Activated CD8-positive, alpha-beta memory T cell treated with anti-CD3 and anti-CD28 coated beads, Interleukin-2, amount 10 ng/mL, durations not matched to agents 7 days and 5 days (primary cell): ENCODE measurements at places on chromosomes 3 and 15. TPM values are rescaled to one million over a fixed set of nuclear protein-coding genes. Genes with fewer than 3 reads are reported as not detected.
A peak's percentile ranks its signal among the peaks of the same experiment; 100 is the strongest.

DNA sequence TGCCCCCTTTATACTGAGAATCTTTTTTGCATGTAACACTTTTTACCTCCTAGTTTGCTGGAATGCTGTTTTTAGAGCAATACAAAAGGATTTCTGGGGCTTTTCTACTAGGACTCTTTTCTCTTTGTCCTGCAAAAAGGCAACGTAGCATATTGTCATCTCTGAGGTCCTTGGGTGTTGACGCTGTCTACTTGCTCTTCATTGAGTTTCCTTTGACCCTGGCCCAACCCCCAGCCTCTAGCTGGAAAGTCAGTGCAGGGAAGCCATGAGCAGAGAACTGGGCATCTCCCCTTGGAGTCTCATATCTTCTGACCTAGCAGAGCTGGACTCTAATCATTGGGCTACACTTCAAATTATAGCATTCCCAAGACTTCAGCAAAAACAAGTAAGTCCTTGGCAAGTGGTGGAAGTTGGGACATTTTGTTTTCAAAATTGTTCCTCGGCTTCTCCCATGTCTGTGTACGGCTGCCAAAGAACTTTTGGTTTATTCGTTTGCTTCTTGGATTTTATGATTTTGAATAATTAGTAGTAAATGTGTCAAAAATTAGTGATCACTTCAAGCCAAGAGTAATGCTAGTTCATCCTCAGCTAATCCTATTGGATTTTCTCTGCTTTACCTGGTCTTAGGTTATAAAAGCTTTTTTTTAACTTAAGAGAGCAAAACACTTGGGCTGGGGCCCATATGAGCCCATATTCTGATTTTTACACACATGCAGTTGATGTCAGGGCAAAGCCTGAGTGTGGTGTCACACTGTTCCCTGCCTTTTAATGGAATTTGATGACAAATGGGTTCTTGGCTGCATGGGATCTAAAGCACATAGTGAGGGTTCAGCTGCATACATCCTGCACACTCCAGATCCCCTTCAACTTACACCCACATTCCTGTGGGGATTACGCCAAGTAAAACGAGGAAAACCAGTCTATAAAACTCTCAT is 419.5 kb upstream of the C2CD4B start:
- DNase-seq, result no peak

DNA sequence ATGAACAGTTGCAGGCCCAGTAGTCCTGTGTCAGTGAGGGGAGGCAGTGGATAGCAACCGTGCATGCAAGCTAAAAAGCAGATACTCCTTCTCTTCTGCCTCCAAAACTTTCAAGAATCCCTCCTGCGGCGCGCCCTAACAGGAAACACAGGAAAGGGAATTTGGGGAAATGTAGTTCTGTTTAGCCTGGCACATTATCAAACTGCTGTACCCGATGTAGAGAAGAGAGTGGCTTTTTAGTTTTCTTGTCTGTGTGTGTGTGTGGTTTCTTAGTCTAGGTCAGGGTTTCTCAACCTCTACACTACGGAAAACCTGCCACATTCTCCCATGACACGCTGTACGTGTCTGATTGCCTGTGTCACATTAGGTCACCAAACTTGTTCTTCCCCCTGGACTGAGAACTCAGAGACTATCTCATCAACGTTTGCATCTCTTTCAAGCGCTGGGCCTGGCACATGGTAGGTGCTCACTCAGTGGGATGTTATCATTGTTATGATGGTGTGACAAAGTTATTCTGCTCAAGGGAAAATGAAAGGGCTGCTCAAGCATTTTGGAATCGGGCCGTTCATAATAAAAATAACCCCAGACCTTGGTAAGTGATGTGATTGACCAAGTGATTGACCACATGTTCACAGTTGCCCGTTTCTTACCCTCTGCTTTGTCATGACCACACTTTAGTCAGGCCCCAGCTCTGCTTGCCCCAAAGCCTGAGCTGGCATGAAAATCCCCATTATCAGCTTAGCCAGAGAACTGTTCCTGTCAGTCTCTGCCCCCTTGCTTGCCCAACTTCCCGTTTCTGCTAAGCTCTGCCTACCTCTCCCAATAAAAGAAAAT is 33.2 kb downstream of the TM4SF4 start:
- DNase-seq, result no peak

DNA sequence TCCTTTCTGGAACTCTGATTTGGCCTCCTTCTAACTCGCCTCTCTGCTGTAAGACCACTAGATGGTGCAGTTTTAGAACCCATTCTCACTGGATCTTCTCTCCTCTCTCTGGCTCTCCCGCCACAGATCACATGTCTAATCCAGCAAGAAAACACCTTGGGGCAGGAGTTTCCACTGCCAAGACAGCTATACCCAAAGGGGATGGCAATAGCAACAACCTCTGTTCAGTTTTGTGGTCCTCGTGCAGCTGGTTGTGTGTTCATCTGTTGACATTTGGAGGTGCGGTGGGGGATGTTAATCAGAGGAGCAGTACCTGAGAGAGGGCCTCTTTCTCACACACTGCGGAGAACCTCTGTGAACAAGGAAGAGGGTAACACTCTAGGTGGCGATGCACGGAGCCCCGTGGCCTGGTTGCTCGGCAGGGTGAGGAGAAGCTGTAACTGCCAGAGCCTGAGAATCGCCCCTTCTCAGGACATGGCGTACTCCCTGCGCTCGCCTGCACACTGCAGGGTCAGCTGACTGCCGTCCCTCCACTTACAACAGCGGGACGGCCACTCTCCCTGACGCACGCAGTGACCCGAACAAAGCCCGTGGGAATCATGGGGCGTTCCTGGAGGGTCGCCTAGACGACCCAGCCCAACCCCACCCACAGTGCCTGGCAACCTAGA is at the start of gene TEX55:
TSS of gene TEX55 (plus strand) at position 666 of the 668 bp plus-strand sequence. CDS start 25 bp downstream, outside the sequence.
- no peak for DNase-seq

DNA sequence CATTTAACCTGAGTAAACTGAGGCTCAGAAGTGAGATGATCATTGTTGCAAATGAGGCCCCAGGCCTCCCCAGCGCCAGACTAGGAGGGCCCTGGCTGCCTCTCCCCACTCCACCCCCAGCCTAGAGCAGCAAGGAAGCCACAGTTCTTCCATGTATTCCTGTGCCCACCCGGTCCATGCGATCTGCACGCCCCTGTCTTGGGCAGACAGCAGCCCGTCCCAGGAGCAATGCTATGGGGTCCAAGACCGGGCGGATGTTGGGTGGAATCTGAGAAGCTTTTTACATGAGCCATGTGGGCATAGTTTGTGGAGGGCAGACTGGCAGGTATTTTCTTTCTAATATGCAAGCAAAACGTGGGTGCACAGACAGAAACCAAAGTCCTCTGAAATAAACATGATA is 15.1 kb downstream of the SH2D7 start:
- no peak for DNase-seq

DNA sequence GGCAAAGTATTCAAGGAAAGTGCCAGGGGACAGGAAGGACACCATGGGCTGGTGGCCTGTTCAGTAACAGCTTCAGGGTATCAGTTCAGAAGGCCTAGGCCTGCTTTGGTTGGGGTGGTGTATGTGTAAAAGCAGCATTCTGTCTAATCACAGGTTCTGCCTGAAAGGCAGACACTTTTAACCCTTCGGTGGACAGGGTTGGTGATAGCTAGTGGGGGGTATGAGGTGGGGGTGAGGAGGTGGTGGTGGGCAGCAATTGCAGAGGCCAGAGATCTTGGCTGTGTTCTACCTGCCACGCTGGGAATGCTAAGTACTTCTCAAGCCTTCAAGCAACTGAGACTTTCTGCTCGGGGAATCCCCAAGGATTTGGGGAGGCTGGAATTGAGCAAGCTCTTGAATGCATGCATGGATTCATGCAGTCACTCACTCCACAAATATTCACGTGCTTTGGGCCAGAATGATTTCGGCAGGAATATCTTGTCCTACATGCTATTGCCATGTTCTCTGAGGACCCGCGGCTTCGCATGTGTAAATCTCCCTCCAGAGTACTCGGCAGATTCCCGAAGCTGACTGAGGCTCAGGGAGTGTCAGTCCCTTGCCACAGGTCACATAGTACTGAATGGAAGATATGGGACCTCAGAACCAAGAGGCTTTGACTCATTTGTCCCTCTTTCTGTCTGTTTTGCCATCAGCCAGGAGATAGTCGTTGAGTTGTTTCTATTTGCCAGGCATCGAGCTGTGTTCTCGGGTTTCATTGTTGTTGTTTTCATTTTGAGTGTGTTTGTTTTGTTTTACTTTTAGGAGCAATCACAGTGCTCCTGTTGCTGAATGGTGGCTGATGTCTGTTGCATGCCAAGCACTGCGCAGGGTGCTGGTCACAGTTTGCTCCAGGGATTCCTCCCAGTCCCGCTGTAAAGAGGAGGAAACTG is 65.5 kb downstream of the SMAD3 start:
- no peak for DNase-seq

DNA sequence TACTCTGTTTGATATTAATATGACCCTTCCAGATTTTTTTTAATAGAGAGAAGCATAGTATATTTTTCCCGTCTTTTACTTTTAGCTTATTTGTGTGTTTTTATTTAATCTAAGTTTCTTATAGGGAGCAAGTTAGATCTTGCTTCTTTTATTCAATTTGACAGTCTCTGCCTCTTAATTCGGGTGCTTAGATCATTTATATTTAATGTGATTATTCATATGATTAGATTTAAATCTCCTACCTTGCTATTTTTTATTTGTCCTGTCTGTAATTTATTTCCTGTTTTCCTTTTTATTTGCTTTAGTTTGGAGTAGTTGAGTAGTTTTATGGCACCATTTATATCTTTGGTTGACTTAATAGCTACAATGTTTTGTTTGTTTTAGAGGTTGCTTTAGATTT is 66.1 kb downstream of the GJD2 start:
- DNase-seq, result no peak

GRCh38 chr3:120162400-120162799 is 68.2 kb upstream of the GSK3B start:
- no peak for DNase-seq

GRCh38 chr3:46135475-46135874 is 72.6 kb downstream of the CCR1 start:
- peak; percentile 76 for DNase-seq

- no peak for DNase-seq
These were observed 557.1 kb upstream of the CBLB start for GRCh38 chr3:106425916-106426315.

The GABRG3 gene
- not detected for total RNA-seq

DNA sequence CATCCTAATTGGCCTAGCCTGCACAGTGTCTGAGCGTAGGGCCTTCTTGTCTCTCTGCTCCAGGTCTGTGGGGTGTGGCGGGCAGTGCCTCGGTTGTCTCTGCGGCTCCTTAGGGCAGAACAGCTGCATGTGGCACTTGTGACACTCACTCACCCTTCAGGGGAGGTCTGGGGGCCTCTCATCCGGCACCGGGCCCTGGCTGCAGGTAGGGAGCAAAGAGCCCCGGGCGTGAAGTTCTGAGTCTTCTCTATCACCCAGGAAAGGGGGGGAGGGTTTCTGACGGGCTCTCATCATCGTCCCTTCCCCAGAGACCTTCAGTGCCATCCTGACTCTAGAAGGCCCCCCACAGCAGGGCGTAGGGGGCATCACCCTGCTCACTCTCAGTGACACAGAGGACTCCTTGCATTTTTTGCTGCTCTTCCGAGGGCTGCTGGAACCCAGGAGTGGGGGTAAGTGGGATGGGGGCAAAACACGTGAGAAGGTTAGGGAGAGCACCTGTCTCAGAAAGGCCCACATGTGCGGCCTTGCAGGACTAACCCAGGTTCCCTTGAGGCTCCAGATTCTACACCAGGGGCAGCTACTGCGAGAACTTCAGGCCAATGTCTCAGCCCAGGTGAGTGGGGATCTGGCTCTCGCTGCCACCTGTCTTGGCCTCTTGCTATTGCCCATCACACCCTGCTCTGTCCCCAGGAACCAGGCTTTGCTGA is 2.6 kb downstream of the CHRD start:
- DNase-seq, result no peak

The KIF15 gene
- 60.6 TPM for total RNA-seq
